Activated naive CD4-positive, alpha-beta T cell (primary cell): ENCODE measurements at places on chromosomes 6 and 20.

GRCh38 chr6:43541774-43542471 lies 25.0 kb downstream of the POLR1C start:
- no peak for DNase-seq

DNA sequence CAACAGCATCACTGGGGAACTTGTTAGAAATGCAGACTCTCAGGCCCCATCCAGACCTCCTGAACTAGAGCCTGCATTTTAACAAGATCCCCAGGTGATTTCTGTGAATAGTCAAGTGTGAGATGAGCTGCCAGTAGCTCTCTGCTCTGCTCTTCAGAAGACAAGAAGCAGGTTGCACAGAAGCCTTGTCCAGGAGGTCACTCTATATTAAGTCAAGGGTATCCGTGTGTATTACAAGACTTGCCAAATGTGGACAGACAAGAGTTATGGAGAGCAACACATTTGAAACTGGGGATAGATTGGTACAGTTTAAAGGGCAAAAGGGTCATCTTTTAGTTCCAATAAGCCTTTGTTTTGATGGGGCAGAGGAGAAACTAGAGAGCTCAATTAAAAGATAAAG lies 23.2 kb upstream of the RIN2 start:
- no peak for DNase-seq

GRCh38 chr6:56378966-56379585 lies 131.7 kb upstream of the COL21A1 start:
- no peak for DNase-seq

DNA sequence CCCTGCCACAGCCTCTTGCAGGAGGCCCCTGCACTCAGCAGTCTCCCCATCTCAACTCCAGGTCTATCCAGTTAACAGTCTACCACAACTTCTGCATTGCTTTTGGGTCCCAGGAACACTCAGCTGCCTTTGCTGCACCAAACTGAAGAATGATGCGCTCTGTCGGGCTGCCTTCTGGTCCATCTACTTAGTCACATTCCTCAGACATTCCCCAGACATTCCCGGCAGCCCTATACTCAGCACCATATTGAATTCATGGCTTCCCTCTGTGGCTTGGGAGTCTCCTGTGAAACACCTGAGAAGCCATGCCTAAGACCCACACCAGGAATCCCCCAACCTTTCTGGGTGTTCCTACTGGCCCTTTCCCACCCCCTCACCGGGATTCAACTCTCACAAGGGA lies 99.6 kb upstream of the COL21A1 start:
- DNase-seq: no peak

- no peak for DNase-seq
These were observed 125.2 kb downstream of the TSHZ2 start for GRCh38 chr20:53097371-53097770.

GRCh38 chr6:24273096-24273870 lies 84.6 kb downstream of the DCDC2 start:
- DNase-seq: no peak

DNA sequence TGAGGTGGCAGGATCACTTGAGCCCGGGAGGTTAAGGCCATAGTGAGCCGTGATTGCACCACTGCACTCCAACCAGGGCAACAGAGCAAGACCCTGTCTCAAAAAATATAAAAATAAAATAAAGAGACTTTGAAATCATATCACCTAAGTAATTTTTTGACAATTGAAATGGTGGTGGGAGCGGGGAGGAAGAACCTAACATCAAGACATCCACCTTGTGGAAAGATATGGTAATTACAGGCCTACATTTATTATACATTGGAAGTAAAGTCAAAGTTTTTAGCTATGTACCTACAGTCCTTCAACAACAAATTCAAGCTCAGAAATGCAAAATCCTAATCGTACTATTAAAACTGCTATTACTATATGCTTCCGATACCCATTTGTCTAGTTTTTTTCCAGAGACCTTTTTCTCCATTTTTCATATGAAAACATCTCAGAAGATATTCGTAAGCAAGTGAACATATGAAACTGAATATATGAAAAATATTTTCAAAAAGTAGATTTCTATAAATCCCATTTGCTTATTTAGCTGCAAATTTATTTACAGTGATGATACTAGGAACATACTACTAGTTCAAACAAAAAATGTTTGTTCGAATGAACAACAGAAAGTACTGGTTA lies 83.3 kb downstream of the SYCP2 start:
- no peak for DNase-seq

GRCh38 chr20:21241406-21241805 lies 61.7 kb upstream of the XRN2 start:
- DNase-seq: no peak

DNA sequence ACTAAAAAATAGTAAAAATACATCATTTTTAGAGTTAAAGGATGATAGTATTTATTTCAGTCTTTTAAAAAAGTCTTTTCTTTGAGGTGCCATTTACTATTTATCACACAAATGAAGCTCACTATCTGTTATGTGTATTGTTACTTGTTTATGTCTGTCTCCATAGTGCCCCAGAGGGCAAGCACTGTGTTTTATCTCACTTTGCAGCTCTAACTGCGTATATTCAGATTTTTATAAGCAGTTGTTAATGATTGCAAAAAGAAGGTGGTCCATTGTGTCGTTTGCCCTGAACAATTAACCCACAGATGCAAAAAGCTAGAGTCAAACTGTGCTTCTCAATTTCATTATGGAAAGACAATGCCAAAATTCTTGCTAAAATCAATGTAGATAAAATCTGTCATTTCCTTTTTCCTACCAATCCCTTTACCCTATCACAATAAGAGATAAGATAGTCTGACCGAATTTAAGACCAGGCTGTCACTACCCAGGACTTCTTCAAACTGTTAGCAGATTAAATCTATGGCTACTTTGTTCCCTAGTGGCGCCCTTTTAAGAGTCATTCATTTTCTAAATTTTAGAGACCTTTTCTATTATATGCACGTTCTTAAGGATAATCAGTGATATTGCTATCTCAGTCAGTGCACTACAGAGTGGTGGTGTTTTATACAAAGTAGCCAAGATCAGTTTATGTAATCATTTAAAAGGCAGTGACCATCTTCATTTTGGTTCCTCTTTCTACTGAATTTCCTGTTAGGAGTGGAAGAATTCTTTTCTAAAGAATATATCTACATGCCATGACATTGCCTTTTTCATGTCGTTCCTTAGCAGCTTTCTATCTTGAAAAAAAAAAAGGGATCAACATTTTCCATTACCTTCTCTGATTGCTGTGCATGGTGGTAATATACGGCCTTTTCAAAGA lies 133.1 kb upstream of the PRDM1 start:
- DNase-seq: no peak

DNA sequence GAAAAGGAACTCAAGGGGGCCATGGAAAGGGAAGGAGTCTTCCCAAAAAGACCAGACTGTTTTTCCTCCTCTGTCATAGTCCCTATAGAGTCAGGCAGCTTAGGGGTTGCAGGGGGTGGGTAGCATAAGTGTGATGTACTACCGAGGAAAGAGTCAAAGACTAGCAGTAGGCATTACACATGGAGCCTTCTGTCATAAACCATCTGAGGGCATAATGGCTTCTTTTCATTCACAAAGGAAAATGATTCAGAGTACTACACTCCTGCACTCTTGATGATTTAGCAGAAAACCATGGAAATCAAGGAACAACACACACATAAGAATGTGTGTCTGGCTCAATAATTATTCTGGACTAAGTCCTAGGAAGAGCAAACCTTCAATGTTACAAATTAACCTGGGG lies 14.9 kb downstream of the PLN start:
- no peak for DNase-seq

DNA sequence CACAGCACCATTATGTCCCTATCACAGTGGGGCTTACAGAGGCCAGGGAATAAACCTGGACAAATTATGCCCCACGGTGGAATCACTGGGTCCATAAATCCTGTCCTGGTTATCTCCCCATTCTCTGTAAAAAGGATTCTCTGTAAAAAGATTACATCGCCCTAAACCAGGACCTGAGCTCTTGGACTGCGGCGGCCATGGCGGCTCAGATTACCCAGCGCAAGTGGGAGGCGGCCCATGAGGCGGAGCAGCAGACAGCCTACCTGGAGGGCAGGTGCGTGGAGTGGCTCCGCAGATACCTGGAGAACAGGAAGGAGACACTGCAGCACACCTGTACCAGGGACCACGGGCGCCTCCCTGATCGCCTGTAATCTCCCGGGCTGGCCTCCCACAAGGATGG lies 8.4 kb upstream of the HLA-A start:
- DNase-seq: no peak

GRCh38 chr6:103674790-103675189 lies 1184.9 kb downstream of the HACE1 start:
- no peak for DNase-seq

DNA sequence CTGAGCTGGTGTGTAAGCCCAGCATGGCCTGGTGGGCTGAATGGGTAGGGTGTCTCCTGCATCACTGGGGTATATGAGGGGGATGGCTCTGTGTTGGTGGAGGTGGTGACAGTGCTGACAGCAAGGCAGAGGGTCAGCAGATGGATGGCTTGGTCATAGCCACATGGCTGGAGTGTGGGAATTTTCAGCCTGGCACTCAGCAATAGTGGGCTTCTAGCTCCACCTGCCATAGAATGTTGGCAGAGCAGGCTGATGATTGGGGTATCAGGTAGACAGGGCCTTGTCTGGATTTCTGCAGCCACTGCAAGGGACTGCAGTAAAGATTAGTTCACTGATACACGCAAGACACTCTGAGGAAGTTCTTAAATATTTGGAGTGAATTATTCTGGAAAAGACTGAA lies 137.5 kb upstream of the BACH2 start:
- no peak for DNase-seq

- no peak for DNase-seq
These were observed 9.6 kb downstream of the LEMD2 start for GRCh38 chr6:33779290-33779689.

- no peak for DNase-seq
These were observed 37.8 kb upstream of the THEMIS start for GRCh38 chr6:127938701-127939100.

- no peak for DNase-seq
These were observed 4.3 kb downstream of the KCNQ5 start for GRCh38 chr6:72626126-72626525.

- DNase-seq: no peak
These were observed 32.5 kb upstream of the ZNF184 start for GRCh38 chr6:27505209-27506027.

DNA sequence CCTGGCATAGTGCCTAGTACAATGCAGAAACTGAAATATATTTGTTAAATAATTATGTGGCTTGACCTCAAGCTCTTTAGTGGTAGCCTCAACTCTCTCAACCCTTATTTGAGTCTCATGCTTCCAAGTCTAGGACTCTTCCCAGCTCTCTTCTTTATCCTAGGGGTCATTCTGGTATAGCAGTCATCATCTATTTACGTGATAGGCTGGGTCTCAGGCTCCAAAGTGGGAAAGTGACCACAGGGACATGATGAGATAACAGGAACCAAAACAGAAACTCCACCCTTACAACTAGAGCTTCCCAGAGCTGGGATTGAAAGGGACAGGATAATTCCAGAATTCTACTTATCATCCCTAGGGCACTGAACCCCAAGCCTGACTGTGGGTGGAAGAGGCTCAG lies 17.7 kb upstream of the MAP3K7 start:
- DNase-seq: no peak

DNA sequence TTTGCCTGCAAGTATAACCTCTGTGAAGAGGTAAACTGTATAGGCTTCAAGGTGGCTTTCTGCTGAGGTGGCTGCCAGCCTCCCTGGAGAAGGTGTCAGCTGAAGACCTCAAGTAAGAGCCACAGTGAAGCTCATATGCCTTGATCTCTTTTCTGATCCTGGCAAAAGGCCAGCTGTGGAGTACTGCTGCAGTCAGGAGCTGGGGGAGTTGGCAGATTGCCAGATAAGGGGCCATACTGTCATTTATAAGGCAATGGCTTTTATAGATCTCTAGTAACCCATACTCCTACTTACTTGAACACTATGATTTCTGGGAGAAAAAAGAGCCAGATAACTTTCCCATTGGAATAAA lies 8.8 kb upstream of the CEP85L start:
- no peak for DNase-seq

DNA sequence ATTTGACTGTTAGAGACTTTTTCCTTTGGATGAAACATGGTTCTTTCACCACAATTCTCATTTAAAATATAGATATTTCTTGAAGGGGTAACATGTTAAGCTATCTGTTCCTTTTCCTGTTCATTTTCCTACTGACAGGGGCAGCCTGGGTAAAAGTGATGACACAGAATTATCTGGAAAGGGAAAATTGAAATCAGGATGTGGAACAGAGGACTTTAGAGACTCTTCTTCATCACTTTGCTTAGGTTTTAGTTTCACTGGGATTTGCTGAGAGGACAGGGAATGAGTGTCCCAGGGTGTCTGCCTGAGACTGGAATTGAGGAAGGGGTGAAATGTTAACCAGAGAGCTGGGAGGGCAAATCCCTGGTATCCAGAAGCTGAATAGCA lies 116.0 kb downstream of the RNF144B start:
- no peak for DNase-seq

GRCh38 chr6:46440141-46440540 lies 51.1 kb downstream of the RCAN2 start:
- no peak for DNase-seq

DNA sequence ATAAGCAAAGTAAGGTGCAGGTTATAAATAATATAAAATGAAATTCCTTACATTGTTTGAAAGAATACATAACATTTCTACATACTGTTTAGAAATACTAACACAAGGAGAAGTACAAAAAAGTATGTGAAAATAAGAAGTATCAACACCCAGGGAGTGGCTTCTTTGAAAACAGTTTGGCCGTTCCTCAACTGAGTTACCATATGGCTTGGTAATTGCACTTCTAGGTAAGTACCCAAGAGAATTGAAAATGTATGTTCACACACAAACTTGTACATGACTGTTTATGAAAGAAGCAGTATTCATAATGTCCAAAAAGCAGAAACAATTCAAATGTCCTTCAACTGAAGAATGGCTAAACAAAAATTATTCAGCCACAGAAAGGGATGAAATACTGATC lies 30.7 kb downstream of the PAK5 start:
- DNase-seq: no peak

- no peak for DNase-seq
These were observed 91.4 kb downstream of the BFSP1 start for GRCh38 chr20:17439616-17440296.

- no peak for DNase-seq
These were observed 462 bp upstream of the SLC35B3 start for GRCh38 chr6:8435845-8436168.

GRCh38 chr20:61723529-61724257 lies 342.0 kb downstream of the TAF4 start:
- no peak for DNase-seq

- no peak for DNase-seq
These were observed 209.0 kb downstream of the THBS2 start for GRCh38 chr6:169044381-169045230.

GRCh38 chr6:139416146-139416545 lies 41.7 kb upstream of the CITED2 start:
- no peak for DNase-seq

- no peak for DNase-seq
These were observed 53.9 kb downstream of the AFG1L start for GRCh38 chr6:108348655-108349349.

DNA sequence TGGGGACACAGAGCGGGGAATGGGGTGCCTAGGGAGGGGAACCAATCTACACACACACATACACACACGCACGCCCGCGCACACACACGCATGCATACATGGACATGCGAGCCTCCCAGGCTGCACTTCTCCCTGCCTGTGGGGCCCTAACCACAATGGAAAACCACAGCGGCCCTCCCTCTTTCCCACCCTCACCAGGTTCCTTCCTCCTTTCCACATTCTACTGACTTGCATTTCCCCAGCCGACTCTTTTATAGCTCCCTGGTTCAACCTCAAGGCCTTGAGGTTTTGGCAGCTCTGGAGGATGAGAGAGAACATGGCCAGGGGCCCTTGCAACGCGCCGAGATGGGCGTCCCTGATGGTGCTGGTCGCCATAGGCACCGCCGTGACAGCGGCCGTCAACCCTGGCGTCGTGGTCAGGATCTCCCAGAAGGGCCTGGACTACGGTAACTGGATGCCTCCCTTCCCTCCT lies at the start of gene BPI:
TSS of gene BPI (plus strand) at position 249 of the 472 bp plus-strand sequence. CDS start at position 317, 68 bp downstream.
- no peak for DNase-seq
